ENCODE measurements at places on chromosomes 2 and 18. TPM values are rescaled to one million over a fixed set of nuclear protein-coding genes. Genes with fewer than 3 reads are reported as not detected.

DNA sequence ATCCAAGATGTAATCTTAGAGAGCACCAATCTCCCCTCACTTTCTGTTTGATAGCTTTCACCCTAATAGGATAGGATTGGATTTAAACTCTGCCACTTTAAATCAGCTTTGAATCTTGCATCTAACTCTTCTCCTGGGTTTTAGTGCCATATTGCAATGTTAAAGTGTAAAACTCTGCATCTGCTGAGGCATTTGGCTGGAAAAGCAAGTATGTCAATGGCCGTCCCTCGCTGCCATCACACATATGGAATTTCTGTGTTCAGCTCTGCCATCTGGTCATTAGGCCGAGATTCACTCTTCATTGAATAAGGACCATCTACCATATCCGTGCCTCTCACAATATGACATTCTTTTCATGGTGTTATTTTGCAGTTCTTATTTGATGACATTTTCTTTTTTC lies 728.1 kb upstream of the PIK3C3 start:
- DNase-seq: no peak

GRCh38 chr2:6368281-6368680 lies 497.4 kb downstream of the CMPK2 start:
- no peak for DNase-seq

The SERPINB2 gene
- total RNA-seq: not detected

The PDCD1 gene
- total RNA-seq: 0.37 TPM

The ACTG2 gene
- 56.6 TPM for total RNA-seq

DNA sequence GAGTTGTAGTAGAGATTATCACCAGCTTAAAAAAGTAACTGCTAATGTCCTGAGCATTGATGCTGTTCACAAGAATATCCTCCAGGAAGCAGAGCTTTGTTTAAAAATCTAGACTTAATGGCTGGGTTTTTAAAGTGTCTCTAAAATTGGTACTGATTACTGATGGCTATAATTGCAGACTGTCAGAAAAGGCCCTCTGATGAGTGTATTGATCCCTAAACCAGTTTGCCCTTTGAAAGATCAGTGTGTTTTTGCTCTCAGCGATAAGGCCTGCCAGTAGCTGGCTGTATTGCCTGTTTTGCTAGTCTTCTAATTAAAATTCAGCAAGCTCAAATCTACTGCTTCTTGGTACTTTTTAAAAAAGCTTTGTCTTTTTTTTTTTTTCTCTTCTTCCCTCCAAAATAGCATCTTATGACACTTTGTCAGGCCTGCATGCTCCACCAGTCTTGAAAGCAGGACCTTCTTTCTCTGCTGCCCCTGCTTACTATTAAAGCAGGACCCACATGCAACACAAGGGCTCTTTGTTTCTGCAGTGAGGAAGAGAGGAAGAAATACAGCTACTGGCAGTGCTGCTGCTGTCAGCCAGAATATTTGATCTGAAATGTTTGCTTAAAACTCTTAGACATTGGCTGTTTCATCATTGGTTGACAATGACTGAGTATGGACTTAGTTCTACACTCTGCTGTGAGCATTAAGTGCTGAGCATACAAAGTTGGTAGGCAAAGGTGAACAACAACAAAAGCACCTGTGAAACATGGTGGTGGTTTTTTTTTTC lies 1.8 kb downstream of the SEC11C start:
- no peak for DNase-seq

The TET3 gene
- 11.8 TPM for total RNA-seq

GRCh38 chr2:212034841-212035585 lies 503.6 kb downstream of the ERBB4 start:
- no peak for DNase-seq

DNA sequence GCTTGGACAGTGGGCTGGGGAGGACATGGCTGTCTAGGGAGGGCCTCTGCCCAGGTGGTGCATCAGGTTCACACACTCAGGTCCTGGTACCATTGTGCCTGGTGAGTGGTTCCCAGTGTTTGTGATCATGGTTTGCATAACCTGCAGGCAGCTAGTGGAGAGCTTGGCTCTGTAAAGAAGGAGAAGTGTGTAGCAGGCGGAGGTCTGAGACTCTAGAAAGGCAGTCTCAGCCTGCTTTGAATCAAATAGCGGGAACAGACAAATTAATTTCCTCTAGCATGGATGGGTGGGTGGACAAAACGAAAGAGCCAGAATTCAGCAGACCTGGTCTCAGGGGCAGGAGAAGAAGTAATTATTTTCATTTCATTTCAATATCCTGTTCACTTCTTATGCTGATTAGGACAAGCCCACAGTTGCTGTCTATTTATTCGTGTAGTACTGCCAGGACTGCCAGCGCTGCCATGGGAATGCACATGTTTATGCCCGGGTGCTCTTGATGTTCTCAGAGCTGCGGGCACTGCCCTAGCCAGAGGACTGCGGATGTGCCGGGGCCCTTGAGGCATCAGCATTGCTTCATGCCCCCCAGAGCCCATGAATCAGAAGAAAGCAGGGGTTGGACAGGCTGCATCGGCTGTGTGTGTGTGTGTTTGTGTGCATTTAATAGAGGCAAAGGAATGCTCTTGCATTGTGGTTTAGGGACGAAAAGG lies 45.4 kb upstream of the DLX2 start:
- no peak for DNase-seq

DNA sequence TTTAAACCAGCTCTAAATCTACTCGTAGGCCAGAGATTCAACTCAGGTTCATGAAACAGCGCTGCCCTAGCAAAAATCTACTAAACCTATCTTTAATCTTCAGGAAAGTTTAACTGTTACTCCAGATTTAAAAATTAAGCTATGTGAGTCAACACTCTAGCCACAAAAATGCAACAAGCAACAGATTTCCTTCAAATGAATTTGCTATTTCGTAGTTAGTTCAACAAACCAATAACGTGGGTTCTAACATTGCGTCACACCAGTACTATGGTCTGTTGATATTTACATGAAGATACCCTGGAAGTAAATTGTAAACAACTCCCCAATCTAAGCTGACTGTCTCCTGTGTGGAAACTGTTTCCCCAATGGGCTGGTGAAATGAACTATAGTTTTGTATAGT lies 71.2 kb downstream of the FIGN start:
- no peak for DNase-seq

The ATP5F1A gene
- 491 TPM for total RNA-seq

- DNase-seq: no peak
Measured at GRCh38 chr2:168254158-168254935, 7.0 kb upstream of the STK39 start.

The TMEM178A gene
- total RNA-seq: 1.6 TPM

DNA sequence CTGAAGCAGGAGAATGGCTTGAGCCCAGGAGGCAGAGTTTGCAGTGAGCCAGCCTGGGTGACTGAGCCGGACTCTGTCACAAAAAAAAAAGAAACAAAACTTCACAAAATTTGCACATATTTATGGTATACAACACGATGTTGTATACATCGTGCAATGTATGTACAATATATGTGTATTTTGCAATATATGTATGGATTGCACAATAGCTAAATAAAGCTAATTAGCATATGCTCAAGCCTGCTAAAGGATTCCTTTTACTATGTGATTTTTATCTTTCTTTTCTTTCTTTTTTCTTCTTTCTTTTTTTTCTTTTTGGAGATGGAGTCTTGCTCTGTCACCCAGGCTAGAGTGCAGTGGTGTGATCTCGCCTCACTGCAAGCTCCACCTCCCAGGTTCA lies 368.0 kb upstream of the FAM98A start:
- no peak for DNase-seq

GRCh38 chr2:73292906-73293533 lies 328 bp downstream of the EGR4 start:
- no peak for DNase-seq

The FBLN7 gene
- total RNA-seq: 7.9 TPM

DNA sequence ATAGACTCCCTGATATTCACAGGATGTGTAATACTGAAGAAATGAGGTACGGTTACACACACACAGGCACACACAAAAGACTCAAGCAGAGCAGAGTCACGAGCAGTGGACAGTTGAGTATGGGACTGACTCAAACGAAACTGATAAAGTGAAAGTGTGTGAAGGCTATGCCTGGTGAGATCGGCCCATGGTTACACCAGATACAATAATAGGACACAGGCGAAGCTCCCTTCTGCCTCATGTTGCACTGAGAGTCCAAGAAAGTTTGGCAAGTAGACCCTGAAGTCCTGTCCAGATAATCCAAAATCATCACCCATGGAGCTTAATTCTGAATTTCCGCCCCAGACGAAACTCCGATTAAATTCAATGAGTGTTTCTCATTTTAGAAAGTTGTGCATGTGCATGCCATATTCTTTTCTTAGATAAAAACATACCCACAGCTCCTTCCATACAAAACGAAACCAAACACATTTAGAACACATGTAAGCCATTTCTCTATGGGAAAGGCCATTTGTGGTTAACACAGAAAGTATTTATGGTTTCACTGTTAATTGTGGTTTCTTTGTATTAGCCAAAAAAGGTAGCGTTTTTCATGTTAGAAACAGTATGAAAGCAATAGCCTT lies 567.6 kb downstream of the PLCL1 start:
- no peak for DNase-seq

The RAB17 gene
- total RNA-seq: 0.84 TPM

DNA sequence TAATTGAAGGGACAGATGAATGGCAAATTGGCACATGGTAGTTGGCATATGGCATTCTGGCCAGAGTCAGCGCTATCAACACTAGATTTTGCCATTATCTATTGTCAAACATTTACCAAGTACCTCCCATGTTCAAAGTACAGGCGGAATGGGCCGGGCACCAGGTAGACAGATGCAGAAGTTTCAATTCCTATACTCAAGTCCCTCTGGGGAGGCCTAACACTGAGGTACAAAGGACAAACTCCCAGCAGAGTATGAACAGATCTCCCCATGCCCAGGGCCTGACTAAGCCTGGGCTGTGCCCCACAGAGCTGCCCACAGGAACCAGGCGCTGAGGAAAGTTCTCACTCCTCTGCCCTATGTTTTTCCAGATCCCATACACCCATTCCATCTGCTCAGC lies 257.5 kb upstream of the KLHL29 start:
- DNase-seq: no peak

DNA sequence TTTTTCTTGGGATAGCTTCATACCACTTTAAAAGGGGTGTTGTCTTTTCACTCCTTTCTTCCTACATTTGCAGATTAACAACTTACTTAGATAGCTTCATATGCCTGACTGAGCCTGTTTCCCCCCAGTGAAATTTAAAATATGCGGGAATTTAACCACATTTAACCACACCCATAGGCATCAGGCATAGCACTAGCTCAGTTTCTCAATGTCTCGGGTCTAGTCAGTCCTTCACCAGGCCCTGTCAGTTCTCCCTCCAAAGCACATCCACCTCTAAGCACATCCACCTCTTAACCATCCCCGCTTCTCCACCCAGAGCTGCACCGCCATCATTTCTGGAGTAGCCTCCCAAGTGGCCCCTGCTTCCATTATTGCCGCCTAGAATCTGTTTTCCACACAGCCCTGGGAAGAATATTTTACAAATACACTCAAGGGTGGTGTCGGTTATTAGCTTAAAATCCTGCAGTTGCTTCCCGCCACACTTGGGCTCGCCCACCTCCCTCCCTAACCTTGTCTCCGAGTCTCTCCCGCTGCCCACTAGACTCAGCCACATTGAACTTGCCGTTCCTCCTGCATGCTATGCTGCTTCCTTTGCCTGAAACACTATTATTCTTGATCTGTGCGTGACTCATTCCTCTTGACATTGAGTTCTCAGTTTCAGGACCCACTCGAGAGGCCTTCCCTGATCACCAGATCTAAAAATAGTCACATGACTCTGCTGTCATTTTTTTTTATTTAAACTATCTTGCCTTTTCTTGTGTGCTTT lies 68.3 kb downstream of the SPTBN1 start:
- DNase-seq: no peak

DNA sequence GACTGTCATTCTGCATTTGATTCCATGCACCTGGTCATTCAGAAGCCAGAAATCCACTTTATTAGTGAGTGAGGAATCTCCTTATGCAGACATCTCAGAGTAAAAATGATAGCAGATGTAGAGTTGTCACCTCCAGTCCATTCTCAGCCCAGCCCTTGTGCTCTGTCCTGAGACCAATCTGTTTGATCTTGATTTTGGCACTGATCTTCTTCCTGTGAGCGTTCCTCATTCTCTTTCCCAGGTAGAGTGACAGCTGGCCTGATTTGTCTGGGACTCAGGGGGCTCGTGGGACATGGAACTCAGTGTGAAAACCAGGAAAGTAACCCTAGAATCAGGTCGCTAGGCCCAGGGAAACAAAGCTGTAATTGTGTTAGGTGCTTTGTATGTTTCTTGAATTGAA lies 8.9 kb downstream of the ARHGAP25 start:
- no peak for DNase-seq

- no peak for DNase-seq
Measured at GRCh38 chr2:160039166-160039903, 23.1 kb downstream of the PLA2R1 start.

The GTF2A1L gene
- not detected for total RNA-seq

GRCh38 chr2:28341208-28341891 lies 51.3 kb upstream of the FOSL2 start:
- DNase-seq: no peak

The XDH gene
- 0.48 TPM for total RNA-seq

GRCh38 chr2:55175254-55176093 lies 56.6 kb downstream of the CLHC1 start:
- DNase-seq: no peak

GRCh38 chr18:58076052-58076451 lies 32.0 kb downstream of the NEDD4L start:
- DNase-seq: no peak

- DNase-seq: no peak
Measured at GRCh38 chr18:22063102-22063501, 106.3 kb upstream of the GATA6 start.

The CMPK2 gene
- 7.8 TPM for total RNA-seq

DNA sequence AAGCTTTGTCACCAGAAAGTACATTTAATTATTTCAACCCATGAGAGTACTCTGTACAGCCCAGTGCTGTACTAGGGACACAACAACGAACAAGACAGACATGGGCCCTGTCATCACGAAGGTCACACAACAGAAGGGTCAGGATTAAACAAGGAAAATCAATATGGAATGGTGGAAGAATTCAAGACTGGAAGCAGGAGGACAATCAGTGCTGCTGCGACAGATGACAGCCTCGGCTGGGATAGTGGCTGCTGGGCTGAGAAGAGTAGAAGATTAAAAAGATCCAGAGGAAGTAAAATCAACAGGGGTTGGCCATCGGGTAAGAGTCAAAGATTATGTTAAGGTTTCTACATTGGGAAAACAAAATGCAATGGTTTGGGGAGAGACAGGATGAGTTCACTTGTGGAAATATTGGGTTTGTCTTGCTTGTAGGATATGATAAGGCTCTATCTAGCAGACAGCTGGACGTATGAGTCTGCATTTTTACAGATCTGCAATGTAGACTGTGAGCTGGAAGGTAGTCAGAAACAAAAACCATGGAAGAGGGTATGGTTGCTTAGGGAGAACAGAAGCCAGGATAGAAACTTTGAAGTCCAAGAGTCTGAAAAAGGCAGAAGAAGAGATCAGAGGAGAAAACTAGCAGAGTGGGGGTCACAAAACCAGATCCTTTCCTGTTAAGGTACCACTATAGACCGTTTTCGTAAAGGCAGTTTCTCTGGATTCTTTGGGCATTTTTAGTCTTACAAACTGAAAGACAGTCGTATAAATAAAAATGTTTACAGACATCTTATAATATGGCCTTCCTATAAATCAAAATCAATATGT lies 84.1 kb downstream of the PRELID3A start:
- DNase-seq: no peak
